HuH-7.5 (cell line): ENCODE measurements at places on chromosomes 2 and 18.

GRCh38 chr2:241636182-241637017 lies 558 bp downstream of the THAP4 start:
- DNase-seq: peak; percentile 83

- DNase-seq: no peak
Measured at GRCh38 chr2:16626997-16627605, 38.5 kb downstream of the CYRIA start.

- no peak for DNase-seq
Measured at GRCh38 chr2:157182834-157183396, 74.6 kb upstream of the GALNT5 start.

GRCh38 chr2:226077841-226078240 lies 678.3 kb downstream of the NYAP2 start:
- no peak for DNase-seq

GRCh38 chr2:37740164-37740739 lies 68.8 kb upstream of the CDC42EP3 start:
- no peak for DNase-seq
